Effector memory CD8-positive, alpha-beta T cell (primary cell): ENCODE measurements at places on chromosomes 3 and 15.

GRCh38 chr3:3134750-3135448 lies 8.2 kb downstream of the TRNT1 start:
- no peak for DNase-seq

GRCh38 chr3:51937014-51937413 lies 4.7 kb downstream of the RRP9 start:
- DNase-seq: no peak

DNA sequence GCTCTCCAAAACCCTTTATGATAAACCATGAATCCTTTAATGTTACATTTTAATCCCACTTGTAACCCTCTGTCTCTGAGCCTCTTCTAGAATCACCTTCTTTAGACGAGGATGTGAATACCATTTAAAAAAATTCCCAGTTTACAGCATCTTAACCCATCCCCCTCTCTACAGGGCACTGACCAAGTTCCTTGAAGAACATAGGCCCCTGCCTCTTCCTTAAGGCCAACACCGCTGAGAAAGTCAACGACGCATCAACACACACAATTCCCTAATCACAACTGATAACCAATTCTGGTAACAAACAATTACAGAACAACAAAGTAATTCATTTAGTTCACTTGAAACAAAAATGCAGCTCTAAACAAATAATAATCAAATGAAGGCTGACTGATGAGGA lies 130.3 kb downstream of the DLG1 start:
- DNase-seq: no peak

DNA sequence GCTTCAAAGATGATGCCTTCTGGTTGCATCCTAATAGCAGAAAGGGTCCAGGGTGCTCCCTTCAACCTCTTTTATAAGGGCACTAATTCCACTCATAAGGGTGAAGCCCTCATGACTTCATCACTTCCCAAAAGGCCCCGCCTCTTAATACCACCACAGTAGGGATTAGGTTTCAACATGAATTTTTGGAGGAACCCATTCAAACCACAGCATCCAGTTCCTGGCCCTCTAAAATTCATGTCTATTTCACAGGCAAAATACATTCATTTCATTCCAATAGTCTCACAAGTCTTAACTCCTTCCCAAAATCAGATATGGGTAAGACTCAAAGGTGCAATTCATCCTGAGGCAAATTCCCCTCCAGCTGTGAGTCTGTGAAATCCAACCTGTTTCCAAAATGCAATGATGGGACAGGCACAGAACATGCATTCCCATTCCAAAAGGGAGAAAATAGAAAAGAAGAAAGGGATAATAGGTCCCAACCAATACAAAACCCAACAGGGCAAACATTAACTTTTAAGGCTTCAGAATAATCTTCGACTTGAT lies 124.0 kb downstream of the ATP1B3 start:
- DNase-seq: no peak

GRCh38 chr3:98329392-98330124 lies 24.1 kb upstream of the OR5K4 start:
- DNase-seq: peak; percentile 25

DNA sequence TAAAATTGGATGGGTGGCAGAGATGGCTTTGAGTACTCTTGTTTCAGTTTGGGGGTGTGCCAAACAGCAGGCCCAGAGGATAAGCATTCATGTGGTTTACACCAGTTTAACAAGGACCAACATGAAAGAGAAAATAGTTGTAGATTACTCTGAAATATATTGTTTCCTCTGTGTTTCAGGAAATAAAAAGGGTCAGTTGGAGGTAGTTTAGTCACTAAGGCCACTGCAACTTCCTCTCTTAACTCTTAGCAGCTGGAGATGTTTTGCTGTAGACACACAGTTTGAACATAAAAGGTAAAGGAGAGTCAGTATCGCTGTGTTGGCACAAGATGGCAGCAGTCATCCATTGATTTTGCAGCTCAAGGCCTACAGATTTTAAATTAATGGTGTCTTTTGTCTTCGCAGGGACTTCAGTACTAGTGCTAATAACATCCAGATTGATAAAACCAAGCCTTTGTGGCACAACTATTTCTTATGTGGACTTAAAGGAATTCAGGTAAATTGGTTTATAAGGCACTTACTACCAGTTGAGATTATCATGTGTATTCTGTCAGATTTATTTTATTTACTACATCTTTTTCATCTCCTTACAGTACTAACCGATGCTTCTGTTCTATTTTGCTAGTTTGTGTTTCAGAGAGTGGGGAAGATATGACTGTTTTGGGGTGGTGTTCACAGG lies 65.5 kb downstream of the GALK2 start:
- DNase-seq: peak; percentile 49
